ENCODE measurements at places on chromosomes 16 and 17. TPM values are rescaled to one million over a fixed set of nuclear protein-coding genes. Genes with fewer than 3 reads are reported as not detected.

The RUNDC3A gene
- 5.0 TPM for total RNA-seq

The FBXO39 gene
- total RNA-seq: not detected

The SYCE1L gene
- 2.1 TPM for total RNA-seq

DNA sequence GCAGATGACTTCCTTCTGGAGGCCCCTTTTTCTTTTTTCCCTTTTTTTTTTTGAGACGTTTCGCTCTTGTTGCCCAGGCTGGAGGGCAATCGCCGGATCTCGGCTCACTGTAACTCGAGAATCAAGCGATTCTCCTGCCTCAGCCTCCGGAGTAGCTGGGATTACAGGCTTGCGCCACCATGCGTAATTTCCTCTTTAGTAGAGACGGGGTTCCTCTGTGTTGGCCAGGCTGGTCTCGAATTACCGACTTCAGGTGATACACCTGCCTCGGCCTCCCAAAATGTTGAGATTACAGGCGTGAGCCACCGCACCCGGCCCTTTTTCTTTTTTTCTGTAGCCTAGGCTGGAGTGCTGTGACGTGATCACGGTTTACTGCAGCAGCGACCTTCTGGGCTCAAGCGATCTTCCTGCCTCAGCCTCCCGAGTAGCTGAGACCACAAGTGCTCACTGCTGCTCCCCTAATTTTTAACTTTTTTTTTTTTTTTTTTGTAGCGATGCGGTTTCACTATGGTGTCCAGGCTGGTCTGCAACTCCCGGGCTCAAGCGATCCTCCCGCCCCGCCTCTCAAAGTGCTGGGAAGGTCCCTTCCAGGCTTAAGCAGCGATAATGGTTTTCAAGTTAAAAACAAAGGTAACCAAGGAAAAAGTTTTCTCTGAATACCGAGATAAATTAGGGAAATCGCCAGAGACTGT, 956 bp upstream of the IST1 start:
- no peaks in the 10 kb centered on the region for H3K36me3 ChIP-seq
- no peaks in the 10 kb centered on the region for H3K4me1 ChIP-seq
- peak; percentile 31 for DNase-seq
- no peaks in the 10 kb centered on the region for H3K27me3 ChIP-seq

DNA sequence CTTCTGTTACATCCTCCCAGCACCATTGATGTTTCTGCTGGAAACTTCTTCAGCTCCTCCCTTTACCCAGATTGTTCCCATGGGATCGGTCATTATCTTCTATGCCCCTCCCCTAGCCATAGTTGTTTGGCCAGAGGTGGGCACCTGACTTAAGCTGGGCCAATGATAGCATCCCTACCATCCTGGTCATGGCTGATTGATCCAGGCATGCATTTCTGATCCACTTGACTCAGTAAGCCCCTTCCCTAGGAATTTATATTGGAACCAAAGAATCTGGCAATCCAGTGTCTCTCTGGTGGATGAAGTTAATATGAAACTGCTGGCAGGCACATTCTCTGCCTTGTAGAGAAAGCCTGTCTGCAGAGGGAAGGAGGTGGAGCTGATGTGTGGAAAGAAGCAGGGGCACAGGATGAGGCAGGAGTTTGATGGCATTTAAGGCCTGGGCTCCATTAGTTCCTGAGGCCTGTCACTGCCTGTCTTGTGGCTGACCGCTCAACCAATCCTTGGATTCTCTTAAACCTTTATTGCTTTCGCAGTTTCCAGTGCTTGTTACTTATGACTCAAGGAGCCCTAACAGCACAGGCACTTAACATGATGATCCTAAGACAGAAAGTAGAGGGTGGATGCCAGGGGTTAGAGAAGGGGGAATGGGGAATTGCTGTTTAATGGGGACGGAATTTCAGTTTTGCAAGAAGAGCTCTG, 152.4 kb downstream of the ABCC12 start:
- H3K27me3 ChIP-seq: no peaks in the 10 kb centered on the region
- no peak overlapping the region for H3K4me3 ChIP-seq
- H3K36me3 ChIP-seq: no peaks in the 10 kb centered on the region
- no peak for DNase-seq
- H3K4me1 ChIP-seq: no peaks in the 10 kb centered on the region

- H3K4me3 ChIP-seq: no peak overlapping the region
- no peak for DNase-seq
- H3K36me3 ChIP-seq: no peaks in the 10 kb centered on the region
- no peaks in the 10 kb centered on the region for H3K27me3 ChIP-seq
Measured at GRCh38 chr16:27793249-27793622, 243.3 kb downstream of the KATNIP start.

- no peaks in the 10 kb centered on the region for H3K36me3 ChIP-seq
- peak; percentile 73 for DNase-seq
- no peaks in the 10 kb centered on the region for H3K4me1 ChIP-seq
- H3K4me3 ChIP-seq: no peak overlapping the region
- no peaks in the 10 kb centered on the region for H3K27me3 ChIP-seq
Measured at GRCh38 chr17:47708864-47709541, 15.0 kb downstream of the TBKBP1 start.

GRCh38 chr17:65324611-65325342, 187.6 kb downstream of the RGS9 start:
- no peak overlapping the region for H3K4me3 ChIP-seq
- H3K27ac ChIP-seq: no peak overlapping the region
- DNase-seq: no peak
- H3K27me3 ChIP-seq: no peaks in the 10 kb centered on the region
- no peaks in the 10 kb centered on the region for H3K36me3 ChIP-seq
- no peaks in the 10 kb centered on the region for H3K4me1 ChIP-seq

DNA sequence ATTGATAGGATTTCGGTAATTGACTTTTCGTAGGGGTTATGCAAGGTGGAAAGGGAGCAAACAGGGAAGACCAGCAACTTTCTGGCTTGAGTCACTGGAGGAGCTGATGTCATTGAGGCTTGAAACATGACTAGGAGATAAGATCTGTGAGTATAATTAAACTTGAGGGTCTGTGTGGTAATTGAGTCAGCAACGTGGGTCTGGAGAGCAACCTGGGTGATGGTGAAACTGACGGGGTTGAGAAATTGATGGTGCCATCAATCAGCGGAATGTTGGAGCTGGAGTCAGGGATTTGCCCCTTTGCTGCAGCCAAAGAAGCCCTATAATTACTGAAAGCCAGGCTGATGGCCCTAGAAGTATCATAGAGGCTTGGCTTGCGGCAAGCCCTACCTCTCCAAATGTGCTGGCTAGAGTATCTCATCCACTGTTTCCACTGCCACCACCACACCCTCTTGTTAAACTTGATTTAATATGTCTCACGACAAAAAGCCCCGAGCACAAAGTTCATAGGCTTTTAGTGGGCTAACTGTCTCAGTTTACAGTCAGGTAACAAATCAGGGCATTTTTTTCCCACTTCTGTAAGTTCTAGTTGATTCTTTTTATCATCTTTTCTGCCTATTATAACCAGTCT, 186.9 kb upstream of the ELAC2 start:
- H3K27me3 ChIP-seq: no peaks in the 10 kb centered on the region
- no peaks in the 10 kb centered on the region for H3K4me1 ChIP-seq
- no peak overlapping the region for H3K27ac ChIP-seq
- no peaks in the 10 kb centered on the region for H3K36me3 ChIP-seq
- no peak for DNase-seq

DNA sequence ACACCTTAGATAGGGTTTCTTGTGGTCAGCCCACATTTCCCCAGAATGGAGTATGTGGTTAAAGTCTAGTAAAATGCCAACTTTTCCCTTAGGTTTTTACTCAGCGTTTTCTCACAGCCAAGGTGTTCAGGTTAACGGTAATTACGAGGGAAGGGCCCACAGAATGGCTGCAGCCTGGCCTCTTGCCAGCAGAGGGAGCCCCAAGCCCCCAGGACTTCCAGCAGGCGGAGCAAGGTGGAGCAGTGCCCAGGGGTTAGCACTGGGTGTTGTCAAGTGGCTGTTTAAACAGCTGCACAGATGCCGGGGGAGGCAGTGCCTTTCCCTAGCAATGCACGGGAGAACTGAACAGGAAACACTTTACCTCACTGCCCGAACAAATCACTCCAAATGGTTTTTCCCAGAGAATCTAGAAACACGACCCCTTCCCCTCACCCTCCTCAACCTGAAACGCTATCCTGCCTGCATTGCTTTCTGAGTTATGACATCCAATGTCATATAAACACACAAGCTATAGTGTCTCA, 6.6 kb downstream of the PHB1 start:
- H3K4me1 ChIP-seq: no peaks in the 10 kb centered on the region
- peak; percentile 90 for DNase-seq
- no peaks in the 10 kb centered on the region for H3K36me3 ChIP-seq

The ADCY7 gene
- total RNA-seq: 9.2 TPM

- no peaks in the 10 kb centered on the region for H3K27me3 ChIP-seq
- DNase-seq: no peak
- H3K27ac ChIP-seq: no peak overlapping the region
Measured at GRCh38 chr16:80100186-80100585, 440.6 kb upstream of the DYNLRB2 start.

DNA sequence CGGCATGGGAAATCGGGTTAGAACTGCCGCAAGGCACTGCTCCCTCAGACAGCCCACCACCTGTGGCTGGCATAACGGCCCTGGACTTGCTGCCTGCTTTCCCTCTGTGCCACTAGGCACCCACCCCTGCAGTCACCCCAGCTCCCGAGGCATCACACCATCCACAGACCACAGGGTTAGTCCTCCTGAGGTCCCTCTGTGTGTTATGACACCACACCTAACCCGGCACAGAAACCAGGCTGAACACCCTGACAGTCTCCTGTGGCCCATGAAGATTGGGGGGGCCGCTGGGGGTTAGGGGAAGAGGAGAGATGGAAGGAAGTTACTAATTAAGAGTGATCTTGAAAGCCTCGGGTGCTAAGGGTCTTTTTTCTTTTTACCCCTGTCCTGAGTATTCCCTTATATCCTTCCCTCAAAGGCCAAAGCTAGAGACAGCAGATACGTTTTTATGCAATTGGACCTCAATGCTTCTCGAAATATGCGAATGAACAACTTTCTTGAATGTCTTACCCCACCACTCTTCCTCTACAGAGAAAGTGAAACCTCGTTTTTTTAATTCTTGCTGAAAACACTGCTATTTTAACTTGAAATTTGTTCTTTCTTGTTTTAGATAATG, 7.0 kb downstream of the CYTH1 start:
- no peak overlapping the region for H3K27ac ChIP-seq
- no peaks in the 10 kb centered on the region for H3K27me3 ChIP-seq
- H3K4me1 ChIP-seq: peaks cover 2% of the 10 kb centered on the region
- H3K36me3 ChIP-seq: no peaks in the 10 kb centered on the region
- H3K4me3 ChIP-seq: no peak overlapping the region

GRCh38 chr16:1492082-1492922, 858 bp upstream of the TELO2 start:
- no peaks in the 10 kb centered on the region for H3K27me3 ChIP-seq
- DNase-seq: no peak
- H3K27ac ChIP-seq: peak overlapping the region; percentile 81
- no peaks in the 10 kb centered on the region for H3K36me3 ChIP-seq

The PDE6G gene
- total RNA-seq: not detected

DNA sequence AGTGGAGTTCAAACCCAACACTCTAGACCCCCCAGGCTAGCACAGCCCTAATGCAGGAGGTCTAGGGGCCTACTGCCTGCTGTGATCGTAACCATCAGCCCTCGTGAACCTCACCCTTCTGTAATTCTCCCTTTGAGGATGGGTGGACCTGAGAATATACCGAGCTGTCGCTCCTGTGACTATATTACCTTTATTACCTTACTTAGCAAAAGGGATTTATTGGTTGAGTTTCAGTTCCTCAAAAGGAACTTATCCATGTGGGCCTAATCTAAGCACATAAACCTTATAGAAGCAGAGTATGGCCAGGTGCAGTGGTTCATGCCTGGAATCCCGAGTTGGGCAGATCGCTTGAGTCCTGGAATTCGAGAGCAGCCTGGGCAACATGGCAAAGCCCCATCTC, 19.2 kb upstream of the EMP2 start:
- no peaks in the 10 kb centered on the region for H3K4me1 ChIP-seq
- H3K27me3 ChIP-seq: no peaks in the 10 kb centered on the region
- no peaks in the 10 kb centered on the region for H3K36me3 ChIP-seq
- no peak overlapping the region for H3K27ac ChIP-seq
- no peak for DNase-seq

DNA sequence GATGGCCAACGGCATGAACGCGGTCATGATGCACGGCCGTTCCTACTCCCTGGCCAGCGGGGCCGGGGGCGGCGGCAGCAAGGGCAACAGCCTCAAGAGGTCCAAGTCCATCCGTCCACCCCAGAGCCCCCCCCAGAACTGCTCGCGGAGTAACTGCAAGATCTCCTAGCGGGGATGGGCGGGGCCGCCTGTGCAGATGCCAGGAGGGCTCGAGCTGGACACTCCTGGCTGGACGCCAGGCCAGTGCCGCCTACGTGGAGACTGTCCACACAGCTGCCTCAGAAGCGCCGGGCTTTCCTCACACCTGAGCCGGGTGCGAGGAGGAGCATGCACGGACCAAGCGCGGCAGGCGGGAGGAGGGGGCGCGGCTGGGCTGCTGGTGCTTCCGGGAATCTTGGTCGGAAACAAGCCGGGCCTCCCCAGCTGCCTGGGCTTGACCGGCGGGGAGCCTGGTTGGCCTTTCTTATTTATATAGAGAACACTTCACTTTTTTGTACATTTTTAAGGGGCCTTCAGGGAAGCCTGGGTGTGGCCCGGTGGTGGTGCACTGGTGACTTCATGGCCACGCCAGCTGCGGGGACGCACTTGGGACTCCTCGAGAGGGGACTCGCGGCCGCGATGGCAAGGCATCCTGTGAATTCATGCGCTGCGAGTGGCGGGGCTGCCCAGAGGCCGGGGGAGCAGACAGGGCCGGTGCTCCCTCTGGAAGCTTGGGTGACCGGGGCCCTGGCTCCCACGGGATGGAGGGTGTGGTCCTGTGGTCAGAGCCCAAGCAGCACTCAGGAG, 3.1 kb upstream of the WFIKKN1 start:
- no peaks in the 10 kb centered on the region for H3K36me3 ChIP-seq
- H3K4me3 ChIP-seq: no peak overlapping the region
- H3K27ac ChIP-seq: no peak overlapping the region
- H3K4me1 ChIP-seq: peaks cover 3% of the 10 kb centered on the region

The RNF167 gene
- total RNA-seq: 42.9 TPM

DNA sequence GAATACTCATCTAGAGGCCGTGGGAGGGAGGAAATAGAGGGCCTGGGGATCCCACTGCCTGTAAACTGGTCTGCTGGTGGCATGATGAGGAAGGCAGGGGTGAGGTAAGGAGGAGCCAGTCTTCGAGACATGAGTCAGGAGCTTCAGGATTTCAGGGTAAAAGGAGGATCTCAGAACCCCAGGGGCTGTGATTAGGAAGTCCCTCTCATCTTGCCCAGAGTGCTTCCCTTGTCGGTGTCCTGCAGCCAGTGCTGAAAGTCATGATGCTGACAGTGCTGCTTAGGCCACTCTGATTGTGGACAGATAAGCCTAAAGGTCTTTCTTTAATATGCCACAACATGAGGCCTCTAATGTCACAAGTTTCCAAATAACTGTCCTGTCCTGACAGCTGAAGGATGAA, 29.6 kb downstream of the COG4 start:
- no peak overlapping the region for H3K4me3 ChIP-seq
- H3K27me3 ChIP-seq: no peaks in the 10 kb centered on the region
- no peaks in the 10 kb centered on the region for H3K4me1 ChIP-seq
- H3K27ac ChIP-seq: no peak overlapping the region
- H3K36me3 ChIP-seq: no peaks in the 10 kb centered on the region
- no peak for DNase-seq

DNA sequence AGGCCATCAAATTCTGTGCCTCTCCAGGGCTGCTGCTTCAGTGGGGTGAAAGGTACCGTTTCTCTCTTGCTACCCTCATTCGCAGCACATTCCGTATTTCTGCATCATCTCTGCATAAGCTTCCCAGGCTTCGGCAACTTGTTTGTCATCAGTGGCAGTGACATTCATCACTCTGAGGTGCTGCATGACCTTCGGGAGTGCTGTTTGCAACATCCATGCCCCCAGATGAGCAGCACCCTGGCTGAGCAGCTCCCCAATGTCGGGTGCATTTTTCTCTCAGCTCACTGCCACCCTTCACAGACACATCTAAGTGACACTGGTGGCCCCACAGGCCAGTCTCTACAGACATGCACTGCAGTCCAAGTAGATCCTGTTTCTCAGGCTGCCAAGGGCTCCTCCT, 3.8 kb downstream of the CREBBP start:
- H3K4me3 ChIP-seq: no peak overlapping the region
- peaks cover 61% of the 10 kb centered on the region for H3K4me1 ChIP-seq
- H3K27me3 ChIP-seq: no peaks in the 10 kb centered on the region
